T-helper 2 cell (primary cell): ENCODE measurements at places on chromosomes 4 and X.

GRCh38 chr4:121180558-121180957 lies 16.4 kb upstream of the TNIP3 start:
- no peak for DNase-seq

- no peak for DNase-seq
Observed at GRCh38 chr4:73341454-73341853, 62.6 kb upstream of the ALB start.

- no peak for DNase-seq
Observed at GRCh38 chrX:1178580-1179057, 33.8 kb downstream of the CRLF2 start.

GRCh38 chrX:19127649-19128168 lies 5.4 kb upstream of the ADGRG2 start:
- DNase-seq: no peak

DNA sequence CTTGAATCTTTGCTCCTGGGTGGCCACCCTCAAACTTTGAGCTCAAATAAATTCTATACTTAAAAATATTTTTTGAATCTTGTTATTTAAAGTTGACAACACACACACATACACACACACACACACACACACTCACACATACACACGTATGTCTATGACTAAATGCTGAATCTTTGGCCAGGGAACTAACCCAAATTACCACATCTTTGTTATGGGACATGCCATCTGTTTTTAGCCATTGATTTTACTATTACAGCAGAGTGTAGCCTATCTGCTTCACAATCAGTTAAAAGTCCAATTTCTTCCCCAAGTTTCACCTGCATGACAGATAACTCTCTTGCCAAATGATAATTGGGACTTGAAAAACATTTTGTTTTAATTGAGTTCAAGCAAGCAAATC lies 45.0 kb upstream of the USP46 start:
- DNase-seq: no peak

DNA sequence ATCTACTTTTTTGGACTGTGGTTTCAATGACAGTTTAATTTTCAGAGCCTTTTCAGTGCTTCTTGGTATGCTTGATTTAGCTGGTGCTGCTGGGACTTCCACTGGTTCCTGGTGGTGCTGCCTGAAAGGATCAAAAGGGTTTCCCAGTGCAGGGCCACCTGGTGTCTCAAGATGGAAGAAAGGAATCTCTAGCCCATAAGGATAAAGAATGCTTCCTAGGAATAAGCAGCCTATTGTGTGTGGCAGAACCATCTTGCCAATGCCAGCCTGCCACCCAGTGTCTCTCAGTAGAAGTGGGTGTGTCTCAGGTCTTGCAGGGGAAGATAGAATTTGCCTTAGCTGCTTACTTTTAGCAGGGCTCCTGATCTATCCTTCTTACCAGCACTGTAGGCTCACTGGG lies 15.0 kb upstream of the RAI2 start:
- DNase-seq: no peak

GRCh38 chr4:112168719-112169500 lies 23.7 kb downstream of the FAM241A start:
- no peak for DNase-seq

DNA sequence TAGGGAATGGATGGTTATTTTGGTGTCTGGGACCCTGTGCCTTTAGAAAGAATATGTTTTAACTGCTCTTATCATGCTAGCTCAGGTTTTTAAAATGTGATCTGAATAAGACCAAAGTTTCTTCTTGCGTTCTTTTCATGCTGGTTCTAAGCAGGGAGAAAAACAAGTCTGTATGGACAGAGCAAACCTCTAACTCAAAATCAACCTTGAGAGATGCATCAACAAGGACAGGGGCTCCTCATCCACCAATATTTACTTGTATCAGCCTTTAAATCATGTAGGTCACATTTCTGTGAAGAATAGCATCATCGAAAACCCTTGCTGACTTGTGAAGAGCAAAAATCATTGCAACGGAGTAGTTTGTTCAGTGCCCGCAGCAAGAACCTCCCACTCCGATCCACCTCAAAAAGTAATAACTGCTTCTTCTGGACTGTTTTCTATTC lies 1.2 kb downstream of the ATP10D start:
- no peak for DNase-seq

DNA sequence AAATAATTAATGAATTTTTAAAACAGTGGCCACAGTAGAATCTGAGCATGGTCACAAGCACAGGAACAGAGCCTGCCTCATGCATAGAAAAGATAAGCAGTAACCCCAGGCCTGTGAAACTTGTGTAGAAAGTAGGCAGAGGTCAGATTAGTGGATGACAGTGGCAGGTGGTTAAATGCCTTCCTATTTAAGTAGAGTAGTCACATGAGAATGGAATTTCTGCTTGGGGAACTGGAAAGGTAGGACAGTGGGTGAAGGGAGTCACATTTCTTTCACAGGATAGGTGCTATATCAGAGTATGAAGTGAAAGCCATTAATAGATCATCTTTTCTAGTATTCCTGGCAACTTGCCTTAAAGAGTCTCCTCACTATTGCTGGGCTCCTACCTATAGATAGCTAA lies 34.9 kb upstream of the ASB12 start:
- no peak for DNase-seq

DNA sequence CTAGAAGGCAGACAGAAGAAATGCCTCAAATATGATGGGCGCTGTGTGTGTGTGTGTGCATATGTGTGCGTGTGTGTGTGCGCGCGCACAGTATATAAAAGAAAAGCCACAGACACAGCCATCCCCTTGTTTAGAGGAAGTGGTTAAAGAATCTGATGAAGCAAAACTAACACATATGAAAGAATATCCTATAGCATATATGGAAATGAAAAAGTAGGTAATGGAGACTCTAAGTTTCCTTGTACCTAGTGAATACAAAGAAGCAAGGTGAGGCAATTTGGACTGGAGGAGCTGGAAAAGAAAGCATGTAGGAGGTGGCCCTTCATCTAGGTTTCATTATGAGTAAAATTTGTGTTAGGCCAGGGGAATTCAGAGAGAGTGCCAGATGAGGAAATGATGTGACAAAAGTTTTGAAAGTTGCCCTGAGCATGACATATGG lies 58.6 kb upstream of the MCF2 start:
- no peak for DNase-seq

DNA sequence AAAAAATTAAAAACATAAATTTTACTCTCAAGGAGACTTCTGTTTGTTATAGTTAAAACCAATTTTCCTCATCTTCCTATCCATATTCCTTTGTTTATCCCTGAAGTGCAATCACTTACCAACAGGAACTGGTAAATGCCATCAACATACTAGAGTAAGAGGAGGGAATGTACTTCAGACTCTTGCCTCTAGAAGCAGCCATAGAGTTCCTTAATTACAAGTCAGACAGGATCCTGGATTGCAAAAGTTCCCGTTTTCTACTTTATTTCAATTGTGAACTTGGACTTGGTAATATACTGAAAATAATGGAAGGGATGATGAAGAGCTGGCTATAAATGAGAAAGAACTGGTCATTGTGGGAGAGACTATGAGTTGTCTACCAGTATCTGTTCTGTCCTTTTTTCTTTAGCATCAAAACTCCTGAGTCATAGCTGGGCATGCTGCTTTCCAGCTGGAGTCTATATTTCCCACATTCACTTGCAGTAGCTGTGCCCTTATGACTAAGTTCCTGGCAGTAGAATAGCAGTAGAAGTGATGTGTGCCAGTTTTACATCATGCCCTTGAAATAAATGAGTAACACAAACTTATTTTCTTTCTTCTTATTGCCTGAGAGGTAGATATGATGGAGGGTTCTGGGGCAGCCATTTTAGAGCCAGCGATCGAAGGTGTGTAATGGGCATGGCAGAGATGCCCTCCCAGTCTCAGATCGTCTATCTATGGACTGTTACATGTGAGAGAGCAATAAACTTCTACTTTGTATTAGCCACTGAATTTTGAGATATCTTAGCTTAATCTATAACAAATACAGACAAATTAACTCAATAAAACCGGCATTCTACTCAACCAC lies 26.8 kb upstream of the SPARCL1 start:
- DNase-seq: peak; percentile 58

DNA sequence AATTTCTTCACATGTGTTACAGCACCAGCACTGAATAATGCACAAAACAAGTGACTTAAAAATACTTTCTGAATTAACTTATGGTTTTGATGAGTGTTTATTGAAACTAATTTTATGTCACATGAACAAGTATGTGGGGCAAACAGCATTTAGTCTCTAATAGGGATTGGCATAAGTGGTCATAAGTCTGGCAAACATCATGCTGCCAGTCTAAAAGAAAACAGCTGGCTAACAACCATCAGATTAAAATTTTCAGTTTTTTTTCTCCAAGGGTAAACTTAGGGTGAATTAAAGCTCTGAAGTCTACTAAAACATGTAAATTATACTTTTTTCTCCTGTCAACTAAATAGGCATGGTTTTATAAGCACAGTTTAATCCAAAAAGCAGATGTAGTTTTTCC lies 1014.2 kb downstream of the FAT4 start:
- no peak for DNase-seq

DNA sequence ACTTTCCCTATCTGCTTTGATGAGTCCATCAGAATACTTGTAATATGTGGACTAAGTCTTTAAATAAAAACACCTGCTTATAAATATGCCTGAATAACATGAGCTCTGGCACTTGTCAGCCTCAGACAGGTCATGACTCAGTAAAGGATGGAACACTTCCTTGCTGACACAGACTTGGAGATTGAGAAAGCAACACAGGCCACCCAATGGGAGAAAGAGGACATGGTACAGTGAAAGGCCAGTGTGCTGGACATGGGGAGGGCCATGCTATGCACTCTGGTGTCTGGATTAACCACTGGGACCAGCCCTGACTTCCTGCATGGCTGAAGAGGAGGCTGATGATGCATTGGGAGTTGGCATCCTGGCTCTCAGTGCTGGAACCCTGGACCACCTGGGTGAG lies 149.5 kb downstream of the DHRSX start:
- DNase-seq: no peak
